Brain pericyte (primary cell): ENCODE measurements at places on chromosomes 12 and 14.

DNA sequence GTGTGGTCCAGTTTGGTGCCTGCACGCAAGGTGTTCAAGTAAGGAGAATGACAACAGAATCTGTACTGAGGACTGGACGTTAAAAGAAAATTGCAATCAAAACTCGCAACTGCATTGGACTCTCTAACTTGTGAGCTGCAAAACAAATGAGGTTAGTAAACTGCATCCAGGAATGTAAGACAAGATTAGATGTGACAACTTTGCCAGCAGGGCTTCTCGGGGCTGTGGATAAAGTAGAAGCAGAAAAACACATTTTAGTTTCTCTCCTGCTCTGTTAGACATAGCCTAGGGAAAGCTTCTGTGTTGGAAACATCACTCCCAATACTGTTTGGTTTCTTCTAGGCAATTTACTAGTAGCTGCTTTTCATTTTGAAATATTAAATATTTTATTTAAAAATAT, 338.2 kb upstream of the NAV3 start:
- no peak for DNase-seq

- no peak for DNase-seq
These were observed 230.1 kb downstream of the ANO6 start for GRCh38 chr12:45446013-45446412.

- DNase-seq, result no peak
These were observed 42.1 kb downstream of the B4GALNT3 start for GRCh38 chr12:501722-502447.

- DNase-seq, result no peak
These were observed 50.1 kb downstream of the RASSF3 start for GRCh38 chr12:64660237-64661018.

- no peak for DNase-seq
These were observed 18.7 kb downstream of the VASH1 start for GRCh38 chr14:76780058-76780345.
